ENCODE measurements at places on chromosomes 13 and 19.

DNA sequence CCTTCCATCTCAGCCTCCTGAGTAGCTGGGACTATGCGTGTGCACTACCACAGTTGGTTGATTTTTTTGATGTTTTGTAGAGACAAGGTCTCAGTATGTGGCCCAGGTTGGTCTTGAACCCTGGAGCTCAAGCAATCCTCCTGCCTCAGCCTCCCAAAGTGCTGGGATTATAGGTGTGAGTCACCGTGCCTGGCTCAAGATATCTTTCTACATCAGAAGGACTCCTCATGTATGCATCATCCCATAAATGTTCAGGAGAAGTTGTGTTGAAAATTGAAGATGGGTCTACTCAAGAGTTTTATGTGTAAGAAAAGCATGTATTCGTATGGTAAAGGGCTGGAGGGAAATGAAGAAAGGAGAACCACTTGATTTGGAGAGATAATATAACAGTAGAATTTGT is 71.8 kb upstream of the STK24 start:
- DNase-seq, result no peak

DNA sequence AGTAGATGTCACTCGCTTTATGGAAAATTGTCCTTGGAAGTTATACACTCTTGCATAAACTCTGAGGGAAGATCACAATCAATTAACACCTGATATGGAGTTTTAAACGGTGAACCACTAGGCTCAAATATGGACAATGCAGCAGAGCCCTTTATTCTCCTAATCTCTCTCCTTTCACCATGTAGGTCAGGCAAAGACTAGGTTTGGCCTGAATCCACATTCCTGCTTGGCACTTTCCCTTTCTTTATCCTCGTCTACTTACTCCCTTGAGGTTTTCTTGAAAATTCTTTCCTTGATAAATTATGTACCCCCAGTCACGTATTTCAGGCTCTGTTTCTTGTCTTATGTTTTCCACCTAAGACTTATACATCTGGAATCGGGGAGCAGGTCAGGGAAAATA is 751.7 kb downstream of the DACH1 start:
- DNase-seq, result no peak

DNA sequence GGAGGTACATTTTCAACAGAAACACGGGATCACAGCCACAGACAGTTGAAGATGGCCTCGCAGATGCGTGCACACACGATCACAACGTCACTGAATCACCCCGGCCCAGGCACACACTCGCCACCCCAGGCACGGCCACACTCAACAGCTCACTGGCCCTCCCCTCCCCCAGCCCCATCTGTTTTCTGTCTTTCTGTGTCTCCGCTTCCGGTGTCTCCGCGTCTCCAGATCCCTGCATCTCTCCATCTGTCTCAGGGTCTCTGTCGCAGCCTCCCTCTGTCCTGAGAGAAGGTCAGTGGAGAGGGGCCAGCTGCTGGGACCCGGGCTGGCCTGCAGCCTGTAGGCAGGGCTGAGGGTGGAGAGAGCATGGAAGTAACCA is 3.8 kb upstream of the ATP1A3 start:
- DNase-seq, result no peak

- no peak for DNase-seq
Measured at GRCh38 chr19:52297601-52298364, 814 bp downstream of the ZNF480 start.

Measured in NCI-H460 (cell line).